Stimulated activated CD8-positive, alpha-beta memory T cell treated with anti-CD3 and anti-CD28 coated beads, Interleukin-2, amount 100 ng/mL, for 1 hour (primary cell): ENCODE measurements at places on chromosomes 3 and 15.

DNA sequence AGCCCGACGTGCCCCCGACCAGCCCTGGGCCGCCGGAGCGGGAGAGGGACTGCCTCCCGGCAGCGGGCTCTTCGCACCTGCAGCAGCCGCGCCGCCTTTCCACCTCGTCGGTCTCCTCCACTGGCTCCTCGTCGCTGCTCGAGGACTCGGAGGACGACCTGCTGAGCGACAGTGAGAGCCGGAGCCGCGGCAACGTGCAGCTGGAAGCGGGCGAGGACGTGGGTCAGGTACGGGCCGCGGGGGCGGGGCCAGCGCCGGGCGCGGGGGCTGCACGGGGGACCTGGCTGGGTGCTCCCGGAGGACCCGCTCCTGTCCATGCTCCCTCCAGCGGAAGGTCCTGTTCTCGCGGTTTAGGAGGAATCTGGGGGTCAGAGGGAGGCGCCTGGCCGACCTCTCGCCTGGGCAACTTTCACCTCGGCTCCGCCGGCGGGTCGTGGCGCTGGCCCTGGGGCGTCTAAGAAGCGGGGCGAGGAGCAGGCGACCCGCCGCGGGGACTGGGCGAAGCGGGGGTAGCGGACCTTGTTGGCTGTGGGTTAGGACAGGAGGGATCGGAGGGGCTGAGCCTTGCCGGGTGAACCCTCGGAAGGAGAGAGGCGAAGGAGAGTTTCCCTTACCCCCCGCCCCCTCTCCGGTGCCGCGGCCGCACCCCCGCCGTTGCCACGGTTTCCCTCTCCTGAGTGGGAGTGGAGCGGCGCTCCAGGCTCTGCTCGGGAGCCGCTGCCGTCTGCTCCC is 682 bp downstream of the ITPKA start:
- DNase-seq: no peak

GRCh38 chr15:80526556-80527340 is 122.6 kb downstream of the ARNT2 start:
- no peak for DNase-seq

DNA sequence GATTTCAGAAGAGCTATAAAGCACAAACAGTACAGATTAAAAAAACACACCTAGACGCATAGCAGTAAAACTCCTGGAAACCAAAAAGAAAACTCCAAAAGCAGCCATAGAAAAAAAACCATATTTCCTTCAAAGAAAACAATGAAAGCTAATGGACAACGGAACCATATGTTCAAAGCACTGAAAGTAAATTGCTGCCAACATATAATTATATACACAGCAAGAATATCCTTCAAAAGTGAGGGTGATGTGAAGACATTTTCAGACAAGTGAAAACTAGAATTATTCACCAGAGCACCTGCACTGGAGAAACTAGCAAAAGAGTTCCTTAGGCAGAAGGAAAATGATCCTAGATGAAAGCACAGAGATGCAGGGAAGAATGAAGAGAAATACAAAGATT is 58.2 kb upstream of the PCSK6 start:
- DNase-seq: no peak

DNA sequence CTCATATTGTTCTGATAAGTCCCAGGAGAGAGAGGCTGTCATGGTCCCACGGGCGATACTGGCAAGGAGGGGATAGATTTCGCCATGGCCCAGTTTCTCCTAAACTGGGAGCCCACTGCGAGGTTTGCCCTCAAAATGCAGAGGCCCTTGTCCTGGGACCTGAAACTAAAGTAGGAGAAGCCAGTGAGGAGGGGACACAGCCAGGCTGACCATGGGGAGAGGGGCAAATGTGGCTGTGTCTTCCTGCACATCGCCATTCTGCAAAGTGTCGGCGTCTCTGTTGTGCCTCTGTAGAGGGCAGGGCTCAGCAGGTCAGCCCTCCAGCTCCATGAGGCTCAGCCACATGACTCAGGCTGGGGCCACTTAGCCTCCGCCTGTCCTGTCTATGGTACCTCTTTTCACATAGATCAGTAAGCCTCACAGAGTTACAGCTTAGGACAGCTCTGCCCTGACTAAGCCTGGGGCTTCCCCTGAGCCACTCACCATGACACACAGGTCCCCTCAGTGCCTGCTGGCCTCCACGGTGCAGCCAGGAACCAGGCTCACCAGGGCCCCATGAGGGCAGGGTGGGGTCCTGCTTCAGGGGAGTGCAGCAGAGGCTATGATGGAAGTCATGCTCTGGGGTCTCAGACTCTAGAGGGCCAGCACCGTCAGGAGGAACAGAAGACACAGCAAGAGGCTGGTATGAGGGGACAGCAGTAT is 28.6 kb upstream of the PLXNA1 start:
- no peak for DNase-seq

DNA sequence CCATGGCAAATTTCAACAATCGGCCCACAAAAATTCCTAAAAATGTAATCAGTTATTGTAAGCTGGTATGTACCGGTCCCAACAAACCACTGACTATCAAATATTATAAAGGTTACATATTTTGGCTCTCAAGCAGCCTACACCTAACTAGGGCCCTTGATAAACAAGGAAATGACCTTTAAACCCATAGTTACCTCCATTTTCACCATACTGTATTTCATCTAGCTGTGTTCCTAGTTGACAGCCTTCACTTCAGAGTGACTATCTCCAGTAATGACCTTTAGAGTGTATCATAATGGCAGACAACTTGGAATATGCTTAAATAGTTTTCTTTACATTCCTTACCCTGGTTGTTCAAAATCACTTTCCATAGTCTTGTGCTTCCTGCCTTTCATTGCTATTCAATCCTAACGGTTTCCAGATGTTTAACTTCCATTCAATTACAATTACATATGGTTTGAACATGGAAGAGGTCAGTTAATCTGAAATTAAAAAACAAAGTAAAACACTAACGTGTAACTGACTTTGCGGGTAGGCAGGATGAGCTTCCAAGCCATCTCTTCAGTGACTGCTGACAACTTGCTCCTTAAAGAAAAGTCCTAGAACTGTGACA is 111.9 kb upstream of the TSC22D2 start:
- DNase-seq: no peak
